ENCODE measurements at places on chromosomes 1 and 21. TPM values are rescaled to one million over a fixed set of nuclear protein-coding genes. Genes with fewer than 3 reads are reported as not detected.

- DNase-seq = no peak
Measured at GRCh38 chr1:209380420-209380819, 203.1 kb upstream of the CAMK1G start.

DNA sequence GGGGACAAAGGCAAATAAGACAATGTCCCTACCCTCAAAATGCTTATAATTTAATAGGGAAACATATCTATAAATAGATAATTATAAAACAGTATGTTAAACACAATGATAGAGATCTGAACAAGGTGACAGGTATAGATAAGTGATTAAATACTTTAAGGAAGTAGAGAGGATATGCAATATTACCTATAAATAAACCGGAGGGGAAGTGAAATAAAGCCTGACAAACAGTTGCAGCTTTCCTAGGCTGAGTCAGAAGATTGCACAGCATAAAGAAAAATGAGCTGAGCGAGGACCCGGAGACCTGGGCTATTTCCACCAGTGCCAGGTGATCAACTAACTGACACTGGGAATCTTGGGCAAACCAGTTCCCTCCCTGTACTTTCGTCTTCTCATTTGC is 11.5 kb upstream of the PSRC1 start:
- DNase-seq = no peak

DNA sequence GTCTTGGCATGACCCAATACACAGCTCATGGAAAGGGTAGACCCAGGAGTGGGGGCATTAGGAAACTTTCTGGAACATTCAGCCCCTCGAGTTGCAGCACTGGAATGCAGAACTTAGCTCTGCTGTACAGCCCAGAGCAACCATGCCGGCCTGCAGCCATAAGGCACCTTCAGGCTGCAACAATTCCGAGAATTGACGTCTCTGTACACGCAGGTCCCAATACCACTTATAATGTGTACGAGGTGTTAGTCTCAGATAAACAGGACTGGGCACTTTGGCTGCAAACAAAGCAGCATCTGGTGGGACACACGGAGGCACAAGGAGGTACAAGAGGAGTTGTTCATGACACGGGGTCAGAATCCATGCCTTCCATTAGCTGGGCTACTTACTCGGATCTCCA is 7.9 kb downstream of the CBR1 start:
- no peak for DNase-seq

- DNase-seq = no peak
Measured at GRCh38 chr1:183476081-183476480, 3.8 kb downstream of the SMG7 start.

- DNase-seq = no peak
Measured at GRCh38 chr1:160370561-160371345, 3.9 kb downstream of the NHLH1 start.

DNA sequence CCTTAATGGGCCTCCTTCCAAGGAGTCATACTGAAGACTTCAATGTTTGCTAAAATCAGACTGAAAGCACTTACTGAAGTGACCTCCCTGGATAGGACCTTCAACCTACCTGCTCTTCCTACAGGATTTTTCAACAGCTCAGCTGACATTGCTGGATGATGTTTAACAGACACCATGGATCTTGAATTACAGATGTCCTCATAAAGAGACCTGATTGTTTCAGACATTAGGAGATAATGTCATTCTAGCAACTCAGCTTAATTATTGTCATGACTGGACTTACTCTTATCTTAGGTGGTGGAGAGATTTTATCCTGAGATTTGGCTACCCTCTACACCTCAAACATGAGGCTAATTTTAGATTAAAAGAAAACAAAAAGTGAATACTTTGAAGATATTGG is 73.9 kb upstream of the SDC3 start:
- DNase-seq = no peak

DNA sequence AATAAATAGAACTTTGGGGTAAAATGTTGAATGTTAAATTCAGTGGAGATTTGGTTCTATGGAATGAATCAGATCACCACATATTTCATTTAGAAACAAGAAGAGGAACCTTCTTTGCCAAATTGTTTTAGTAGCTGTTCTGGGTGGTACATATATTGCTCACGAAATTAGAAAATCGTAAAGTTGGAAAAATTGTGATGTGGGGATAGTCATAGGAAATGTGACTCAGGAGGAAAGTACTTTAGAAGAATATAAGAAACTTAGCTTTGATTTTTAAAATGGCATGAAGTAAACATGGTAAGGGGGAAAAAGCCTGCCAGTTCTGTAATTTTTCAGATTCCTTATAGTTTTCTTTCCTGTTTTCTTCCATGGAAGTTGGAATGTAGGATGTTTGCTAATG is 27.4 kb downstream of the RRP15 start:
- DNase-seq = no peak

GRCh38 chr1:170544624-170545023 is 12.7 kb downstream of the GORAB start:
- no peak for DNase-seq

- DNase-seq = no peak
Measured at GRCh38 chr21:45900034-45900868, 81.3 kb upstream of the COL6A1 start.

DNA sequence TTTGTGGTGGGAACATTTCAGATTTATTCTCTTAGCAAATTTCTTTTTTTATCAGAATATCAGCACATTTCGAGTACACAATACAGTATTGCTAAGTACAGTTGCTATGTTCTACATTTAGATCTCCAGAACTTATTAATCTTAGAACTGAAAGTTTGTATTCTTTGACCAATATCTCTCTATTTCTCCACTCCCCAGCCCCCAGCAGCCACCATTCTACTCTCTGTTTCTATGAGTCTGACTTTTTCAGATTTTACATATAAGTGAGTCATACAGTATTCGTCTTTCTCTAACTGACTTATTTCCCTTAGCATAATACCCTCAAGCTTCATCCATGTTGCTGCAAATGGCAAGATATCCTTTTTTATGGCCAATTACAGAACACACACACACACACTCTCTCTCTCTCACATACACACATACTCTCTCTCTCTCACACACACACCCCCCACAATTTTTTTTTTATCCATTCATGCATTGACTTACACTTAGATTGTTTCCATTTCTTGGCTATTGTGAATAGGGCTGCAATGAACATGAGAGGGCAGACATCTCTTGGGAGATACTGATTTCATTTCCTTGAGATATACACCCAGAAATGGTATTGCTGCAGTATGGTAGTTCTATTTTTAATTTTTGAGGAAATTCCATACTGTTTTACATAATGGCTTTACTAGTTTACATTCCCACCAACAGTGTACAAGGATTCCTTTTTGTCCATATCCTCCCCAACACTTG is 15.7 kb downstream of the RPTN start:
- DNase-seq = no peak

DNA sequence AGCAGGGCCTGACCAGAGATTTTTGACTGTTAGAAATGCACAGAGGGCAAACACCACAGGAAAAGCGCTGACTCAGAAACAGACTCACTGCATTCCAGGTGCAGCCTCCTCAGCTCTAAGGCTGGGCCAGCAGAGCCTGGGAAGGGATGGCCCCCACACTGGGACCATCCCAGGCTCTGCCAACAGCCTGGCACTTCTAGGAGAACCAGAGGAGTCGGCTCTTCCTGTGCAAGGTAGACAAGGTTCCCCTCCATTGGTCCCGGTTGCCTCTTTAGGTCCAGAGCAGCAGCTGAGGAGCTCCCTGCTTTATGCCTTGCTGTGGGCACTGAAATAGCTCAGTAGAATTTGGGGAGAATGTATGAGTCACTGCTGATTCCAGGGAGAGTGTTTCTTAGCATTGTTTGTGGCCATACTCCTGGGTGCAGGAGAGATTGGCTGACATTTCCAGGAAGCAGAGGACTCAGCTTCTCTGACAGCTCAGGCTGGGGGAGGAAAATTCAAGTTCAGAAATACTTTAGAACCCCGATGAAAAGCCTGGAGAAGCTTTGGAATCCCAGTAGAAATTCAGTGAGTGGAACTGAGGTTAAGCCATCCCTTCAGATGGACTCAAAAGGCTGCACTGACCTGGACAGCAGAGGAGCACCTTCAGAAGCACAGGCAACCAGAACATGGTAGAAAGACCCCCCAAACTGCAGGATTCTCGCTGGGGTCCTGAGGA is 19.7 kb downstream of the PRAMEF1 start:
- DNase-seq = no peak

DNA sequence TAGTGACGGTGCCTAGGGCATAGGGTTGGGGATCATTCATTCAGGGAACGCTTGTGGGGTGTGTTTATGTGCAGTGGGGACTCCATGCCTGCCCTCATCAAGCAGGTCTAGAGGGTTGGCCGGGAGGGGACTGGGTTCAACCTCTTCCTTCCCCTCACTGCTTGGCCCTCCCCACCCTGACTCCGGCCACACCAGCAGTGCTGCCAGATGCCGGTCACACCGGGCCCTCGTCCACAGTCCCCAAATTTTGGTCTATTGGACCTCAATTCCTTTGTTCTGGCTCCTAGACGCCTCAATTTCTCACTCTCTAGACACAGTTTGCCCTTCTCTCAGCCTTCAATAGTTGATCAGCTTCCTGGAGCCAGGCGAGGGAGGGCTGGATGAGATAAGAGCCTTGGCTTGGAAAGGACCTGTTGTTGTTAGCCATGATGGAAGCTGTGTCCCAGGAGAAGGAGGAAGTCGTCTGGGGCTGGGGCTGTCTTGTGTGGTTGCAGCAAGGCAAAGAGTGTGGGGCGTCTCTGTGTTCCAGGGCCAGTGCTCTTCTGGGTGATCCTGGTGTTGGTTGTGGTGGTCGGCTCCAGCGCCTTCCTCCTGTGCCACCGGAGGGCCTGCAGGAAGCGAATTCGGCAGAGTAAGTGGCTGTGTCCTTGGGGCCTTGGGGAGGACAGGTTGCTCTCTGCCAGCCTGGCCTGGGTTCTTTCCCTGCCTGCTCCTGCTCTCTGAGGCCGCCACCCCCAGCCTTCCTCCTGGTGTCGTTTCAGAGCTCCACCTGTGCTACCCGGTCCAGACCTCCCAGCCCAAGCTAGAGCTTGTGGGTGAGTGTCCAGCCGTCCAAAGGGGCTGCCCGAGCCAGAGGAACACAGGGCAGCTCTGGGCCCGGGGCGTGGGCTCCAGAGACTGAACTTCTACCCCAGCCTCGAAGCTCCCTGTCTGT is 41.1 kb upstream of the TNFRSF1B start:
- DNase-seq = no peak

DNA sequence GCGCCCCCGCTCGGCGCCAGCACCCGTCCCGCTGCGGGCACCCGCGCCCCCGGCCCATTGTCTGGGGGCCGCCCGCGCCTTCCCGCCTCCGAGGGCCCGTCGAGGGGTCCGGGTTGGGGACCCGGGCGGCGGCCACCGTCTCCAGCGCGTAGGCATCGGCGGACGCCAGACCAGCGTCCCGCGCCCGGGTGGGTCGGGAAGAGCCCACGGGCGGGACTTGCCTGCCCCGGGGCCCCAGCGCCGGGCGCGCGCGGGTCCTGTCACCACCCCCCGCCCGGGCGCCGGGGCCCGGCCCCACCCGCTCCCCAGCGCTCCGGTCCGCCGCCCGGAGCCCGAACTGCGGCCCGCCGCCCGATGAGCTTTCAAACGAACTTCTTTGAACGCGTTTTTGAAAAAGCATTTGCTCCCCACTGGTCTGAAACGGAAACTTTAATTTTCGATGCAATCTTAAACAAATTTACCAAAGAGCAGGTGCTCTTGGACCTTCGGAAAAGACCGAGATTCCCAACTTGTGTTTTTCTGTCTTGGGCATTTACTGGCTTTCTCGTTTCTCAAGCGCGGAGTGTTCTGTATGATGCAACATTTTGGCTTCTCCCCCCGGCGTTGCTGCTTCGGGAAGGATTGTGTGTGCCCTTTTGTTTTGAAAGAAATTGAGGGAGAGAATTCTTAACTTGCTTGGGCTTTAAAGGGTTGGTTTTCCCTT is 615 bp downstream of the CLIC4 start:
- DNase-seq = peak; percentile 79

- DNase-seq = peak; percentile 17
Measured at GRCh38 chr1:112048421-112048820, 59.0 kb upstream of the KCND3 start.

GRCh38 chr1:14735841-14736240 is 137.4 kb downstream of the KAZN start:
- DNase-seq = no peak

GRCh38 chr1:160108888-160109662 is 6.5 kb upstream of the ATP1A2 start:
- no peak for DNase-seq

DNA sequence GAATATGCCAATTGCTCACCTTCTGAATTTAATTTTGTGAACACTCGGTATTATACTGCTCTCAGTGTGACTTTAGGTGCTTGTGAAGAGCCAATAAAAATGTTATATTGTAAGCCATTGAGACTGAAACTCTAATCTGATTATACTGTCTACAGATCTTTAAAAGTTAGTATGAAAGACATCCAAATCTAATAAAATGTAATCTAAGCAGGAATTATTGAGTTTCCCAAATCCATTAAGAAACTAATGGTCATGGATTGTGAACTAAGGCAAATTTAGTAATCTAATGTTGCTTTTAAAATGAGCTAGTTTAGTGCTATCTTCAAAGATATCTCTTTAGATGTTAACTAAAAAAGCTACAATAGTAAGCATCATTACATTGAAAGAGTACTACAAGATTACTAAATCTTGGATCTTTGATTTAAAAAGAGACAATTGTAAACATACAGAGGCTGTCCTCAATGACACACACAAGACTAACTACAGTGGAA is 1132.4 kb upstream of the B3GALT2 start:
- no peak for DNase-seq

DNA sequence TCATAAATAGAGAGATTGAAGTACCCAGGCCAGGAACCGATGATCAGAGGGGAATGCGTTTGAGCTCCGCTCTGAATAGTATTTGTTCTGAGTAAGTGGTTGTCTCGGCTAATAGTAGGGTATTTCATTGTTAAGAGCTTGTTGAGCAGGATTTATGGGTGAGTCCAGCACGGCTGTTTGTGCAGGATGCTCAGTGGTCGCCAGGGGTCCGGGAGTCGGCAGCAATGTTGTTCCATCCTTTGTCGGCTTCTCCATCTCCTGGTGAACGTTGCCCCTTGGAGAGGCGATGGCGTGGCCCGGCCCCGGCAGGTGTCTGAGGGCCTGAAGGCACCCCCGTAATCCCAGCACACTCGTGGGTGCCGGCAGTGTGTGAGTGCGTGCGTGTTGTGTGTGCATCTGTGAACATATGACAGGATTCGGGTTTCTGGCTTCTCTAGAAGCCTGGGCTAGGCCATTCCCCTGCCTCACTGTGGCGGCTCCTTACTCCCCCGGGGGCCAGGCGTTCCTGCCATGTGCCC is 160.8 kb upstream of the ARHGEF16 start:
- no peak for DNase-seq

MYBPH gene
- not detected for total RNA-seq

CYP4A11 gene
- not detected for total RNA-seq

FCRL1 gene
- total RNA-seq = not detected

LIPI gene
- not detected for total RNA-seq

OR2L2 gene
- not detected for total RNA-seq

RNU1-1 gene
- total RNA-seq = under 0.01 TPM

SERINC2 gene
- 58.2 TPM for total RNA-seq

COL8A2 gene
- total RNA-seq = 4.8 TPM

PWP2 gene
- total RNA-seq = 21.6 TPM

OPTC gene
- total RNA-seq = not detected

C1orf185 gene
- total RNA-seq = not detected

KRTAP10-1 gene
- total RNA-seq = 3.0 TPM

ETV3L gene
- not detected for total RNA-seq

DHRS3 gene
- total RNA-seq = 112 TPM

MYOG gene
- total RNA-seq = not detected
